ENCODE measurements at places on chromosomes 2 and 18.

DNA sequence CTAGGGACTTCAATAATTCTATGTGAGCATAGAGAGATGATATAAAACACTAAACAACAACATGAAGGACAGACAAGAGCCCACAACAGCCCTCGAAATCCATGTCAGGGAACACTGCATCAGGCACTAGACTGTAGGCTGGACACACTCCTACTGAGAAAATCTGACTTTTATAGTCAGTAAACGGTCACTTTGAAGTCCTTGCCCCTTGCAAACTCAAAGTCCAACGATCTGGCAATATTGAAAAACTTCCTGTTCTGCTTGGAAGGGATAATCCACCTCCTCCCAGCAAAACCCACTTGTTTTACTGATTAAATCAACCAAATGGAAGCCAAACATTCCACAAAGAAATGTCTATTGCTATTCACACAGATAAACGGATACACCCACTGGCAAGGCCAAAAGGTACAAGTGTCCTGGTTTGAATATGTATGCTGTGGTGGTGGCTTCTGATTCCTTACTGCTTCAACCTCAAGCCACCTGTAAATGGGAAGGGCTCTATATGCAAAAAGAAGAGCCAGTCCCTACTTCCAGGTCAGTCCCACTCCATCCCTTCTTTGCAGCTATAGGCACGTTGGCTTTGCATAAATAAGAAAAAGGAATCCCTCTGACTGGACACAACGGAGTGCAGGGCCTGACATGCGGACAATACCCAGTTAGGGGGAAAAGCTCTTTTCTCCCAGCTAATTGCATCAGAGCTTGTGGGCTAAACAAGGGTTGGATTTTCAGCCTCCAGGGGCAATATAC, 56.6 kb downstream of the STK39 start:
- DNase-seq, result no peak

GRCh38 chr2:196131384-196131937, 39.9 kb downstream of the STK17B start:
- DNase-seq, result peak; percentile 40

GRCh38 chr2:57760381-57760801, 286.2 kb upstream of the VRK2 start:
- no peak for DNase-seq

DNA sequence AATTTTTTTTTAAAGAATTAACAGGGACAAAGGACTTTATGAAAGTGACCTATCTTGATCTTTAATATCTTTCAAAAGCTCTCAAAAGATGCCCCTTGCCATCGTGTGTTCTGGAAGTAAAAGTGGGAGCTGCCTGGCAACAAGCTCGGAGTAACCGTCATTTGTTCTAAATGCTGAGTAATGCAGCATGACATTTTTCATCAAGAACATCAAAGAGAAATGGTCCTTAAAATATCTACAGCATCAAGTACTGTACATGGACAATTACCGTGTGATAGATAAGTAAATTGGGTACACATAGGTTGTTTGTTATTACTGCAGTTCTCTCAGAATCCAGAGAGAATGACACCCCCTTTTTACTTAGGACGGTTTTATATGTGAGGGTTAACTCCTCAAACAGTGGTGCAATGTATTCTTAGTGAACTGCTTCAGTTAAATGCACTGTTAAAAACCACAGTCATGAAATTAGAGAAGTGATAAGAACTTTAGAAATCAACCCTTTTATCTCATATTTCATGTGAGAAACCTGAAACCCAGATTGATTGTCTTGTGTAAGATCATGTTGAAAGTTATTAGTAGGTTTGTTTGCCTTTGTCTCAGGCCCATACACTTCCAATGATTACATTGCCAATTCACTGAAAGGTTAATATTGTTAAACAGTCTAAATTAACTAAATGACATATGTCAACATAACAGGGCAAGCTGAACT, 90.6 kb upstream of the HNMT start:
- DNase-seq, result no peak

DNA sequence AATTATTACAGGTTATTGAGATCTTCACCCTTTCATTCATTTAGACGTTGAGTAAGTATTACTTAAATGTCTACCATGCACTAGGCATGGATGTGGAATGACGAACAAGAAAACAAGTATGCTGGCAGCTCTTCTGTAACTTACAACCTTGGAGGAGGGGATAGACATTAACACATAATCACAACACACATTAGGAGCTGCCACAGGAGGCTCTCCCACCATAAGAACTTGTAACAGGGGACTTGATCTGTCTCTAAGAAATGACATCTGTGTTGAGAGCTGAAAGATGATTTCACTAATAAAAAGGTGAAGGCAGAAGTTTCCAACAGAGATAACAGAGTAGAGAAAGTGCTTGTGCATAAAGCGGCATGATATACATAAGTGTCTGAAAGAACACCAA, 384.7 kb upstream of the ZEB2 start:
- DNase-seq, result no peak

GRCh38 chr2:83368916-83369315, 1090.2 kb downstream of the SUCLG1 start:
- DNase-seq, result no peak

GRCh38 chr2:54083445-54083844, 32.0 kb upstream of the ACYP2 start:
- no peak for DNase-seq

DNA sequence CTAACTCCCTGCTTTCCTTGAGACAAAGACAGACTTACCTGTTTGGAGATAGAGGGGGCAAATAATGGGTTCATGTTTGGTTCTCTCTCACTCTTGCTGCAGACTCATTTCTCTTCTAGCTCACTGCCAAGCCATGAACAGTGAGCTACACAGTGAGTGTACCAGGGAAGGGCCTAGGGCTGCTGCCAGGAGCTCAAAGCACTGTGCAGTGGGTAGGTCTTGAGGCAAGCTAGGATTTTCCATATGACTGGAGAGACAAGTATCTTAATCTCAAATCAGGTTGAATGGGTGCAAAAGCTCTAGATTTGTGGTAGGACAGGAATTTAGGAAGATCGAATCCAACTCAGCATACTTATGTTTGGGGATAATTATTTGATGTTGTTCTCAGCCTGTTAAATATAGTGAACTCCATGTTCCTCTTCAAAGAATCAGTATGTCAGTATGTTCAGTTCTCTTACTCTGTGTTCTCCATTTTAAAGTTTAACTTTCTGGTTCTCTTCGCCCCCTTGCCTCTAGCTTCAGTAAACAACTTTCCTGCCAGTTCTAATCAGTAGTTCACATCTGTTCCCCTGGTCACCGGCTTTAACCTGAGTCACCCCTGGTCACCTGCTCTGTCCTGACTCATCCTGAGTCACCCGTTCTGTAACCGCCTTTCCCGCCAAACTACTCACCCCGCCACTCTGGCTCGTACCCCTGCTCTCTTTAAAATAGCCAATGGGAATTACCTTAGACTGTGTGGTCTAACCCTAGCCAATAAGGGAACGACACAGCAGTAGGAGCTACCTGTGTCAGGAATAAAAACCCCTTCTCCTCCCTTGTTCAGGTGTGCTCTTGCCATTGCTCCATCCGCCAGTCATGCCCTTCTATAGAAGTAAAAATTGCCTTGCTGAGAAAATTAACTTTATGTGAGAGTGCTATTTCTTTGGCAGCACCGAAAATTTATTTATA, 21.9 kb downstream of the SLC25A52 start:
- no peak for DNase-seq

DNA sequence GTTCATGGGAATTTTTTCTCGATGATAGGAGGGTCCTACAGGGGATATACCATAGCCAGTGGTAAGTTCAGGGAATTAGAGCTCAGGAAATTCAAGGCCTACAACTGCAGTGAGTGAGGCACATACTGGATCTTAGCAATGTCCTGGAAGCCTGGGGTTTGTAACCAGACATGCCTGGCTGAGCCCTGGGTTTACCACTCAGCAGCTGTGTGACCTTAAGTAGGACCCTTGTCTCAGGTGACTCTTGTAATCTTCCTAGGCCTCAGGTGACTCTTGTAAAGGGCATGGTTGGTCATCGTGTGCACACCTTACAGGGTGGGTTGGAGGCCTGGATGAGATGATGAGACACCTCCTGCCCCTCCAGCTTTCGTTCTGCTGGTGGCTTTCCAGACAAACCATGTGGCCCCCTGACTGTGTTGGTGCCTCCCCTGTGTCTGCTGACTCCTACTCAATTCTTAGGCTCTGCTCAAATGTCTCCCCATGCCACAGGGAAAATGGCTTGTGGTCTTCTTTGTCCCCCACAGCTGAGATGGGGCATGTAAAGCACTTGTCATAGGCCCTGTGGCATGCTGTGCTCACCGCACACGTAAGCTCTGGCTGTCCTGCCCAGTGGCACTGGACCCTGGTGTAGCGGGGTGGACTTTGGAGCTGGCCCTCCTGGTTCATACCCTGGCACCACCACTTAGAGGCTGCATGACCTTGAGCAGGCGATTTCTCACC, 94.1 kb downstream of the FHOD3 start:
- DNase-seq, result no peak

- no peak for DNase-seq
These were observed 130.1 kb upstream of the SP5 start for GRCh38 chr2:170585067-170585466.

GRCh38 chr2:76640905-76641304, 881.3 kb downstream of the LRRTM4 start:
- no peak for DNase-seq

GRCh38 chr2:73899801-73900336, 7.1 kb downstream of the ACTG2 start:
- DNase-seq, result no peak

DNA sequence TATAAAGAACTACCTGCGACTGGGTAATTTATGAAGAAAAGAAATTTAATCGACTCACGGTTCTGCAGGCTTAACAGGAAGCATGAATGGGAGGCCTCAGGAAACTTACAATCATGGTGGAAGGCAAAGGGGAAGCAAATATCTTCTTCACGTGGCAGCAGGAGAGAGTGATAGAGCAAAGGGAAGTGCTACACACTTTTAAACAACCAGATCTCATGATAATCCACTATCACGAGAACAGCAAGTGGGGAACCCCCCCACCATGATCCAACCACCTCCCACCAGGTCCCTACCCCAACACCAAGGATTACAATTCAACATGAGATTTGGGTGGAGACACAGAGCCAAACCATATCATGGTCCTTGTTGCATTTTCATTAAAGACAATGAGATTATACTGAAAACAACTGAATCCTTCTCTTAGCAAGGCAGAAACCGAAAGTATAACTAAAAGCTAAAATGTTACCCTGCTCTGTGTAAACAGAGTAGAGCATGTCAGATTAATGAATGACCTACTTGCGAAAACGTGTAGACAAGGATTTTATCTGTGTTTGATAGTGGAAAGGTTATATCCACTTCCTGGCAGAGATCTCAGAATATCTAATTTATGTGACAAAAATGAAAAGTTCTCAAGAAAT, 60.1 kb upstream of the RBBP8 start:
- DNase-seq, result no peak

DNA sequence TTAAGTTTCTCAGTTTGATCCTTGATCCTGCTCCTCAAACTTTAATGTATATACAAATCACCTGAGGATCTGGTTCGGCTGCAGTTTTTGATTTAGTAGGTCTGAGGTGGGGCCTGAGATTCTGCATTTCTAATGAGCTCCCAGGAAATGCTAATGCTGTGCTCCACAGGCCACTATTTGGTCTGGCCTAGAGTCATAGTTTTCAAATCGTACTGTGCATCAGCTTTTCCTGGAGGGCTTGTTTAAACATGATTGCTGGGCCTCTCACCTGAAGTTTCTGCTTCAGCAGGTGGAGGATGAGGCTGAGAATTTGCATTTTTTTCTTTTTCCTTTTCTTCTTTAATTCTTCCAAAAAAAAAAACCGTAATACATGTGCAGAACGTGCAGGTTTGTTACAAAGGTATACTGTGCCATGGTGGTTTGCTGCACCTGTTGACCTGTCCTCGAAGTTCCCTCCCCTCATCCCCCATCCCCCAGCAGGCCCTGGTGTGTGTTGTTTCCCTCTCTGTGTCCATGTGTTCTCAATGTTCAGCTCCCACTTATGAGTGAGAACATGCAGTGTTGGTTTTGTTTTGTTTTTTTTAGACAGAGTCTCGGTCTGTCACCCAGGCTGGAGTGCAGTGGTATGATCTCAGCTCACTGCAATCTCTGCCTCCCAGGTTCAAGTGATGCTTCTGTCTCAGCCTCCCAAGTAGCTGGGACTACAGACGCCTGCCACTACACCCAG, 42.2 kb upstream of the CD28 start:
- DNase-seq, result no peak

DNA sequence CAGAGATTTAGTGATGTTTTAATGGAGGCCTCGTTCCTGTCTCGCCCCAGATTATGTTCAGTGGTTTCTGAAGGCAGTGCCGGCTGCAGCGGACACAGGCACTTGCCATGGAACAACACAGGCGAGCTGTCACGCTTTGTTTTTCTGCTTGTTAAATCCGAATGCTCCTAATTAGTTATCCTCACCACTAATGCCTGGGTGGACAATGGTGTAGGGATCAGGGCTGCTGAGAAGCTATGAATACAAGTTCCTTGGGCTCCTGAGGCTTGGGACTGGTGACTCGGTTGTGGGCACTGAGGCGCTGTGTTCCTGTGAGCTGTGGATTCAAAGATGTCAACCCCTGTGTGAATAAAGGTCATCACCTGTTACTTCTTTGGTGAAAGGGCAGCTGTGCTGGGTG, 123.5 kb downstream of the PLEKHM3 start:
- DNase-seq, result no peak

DNA sequence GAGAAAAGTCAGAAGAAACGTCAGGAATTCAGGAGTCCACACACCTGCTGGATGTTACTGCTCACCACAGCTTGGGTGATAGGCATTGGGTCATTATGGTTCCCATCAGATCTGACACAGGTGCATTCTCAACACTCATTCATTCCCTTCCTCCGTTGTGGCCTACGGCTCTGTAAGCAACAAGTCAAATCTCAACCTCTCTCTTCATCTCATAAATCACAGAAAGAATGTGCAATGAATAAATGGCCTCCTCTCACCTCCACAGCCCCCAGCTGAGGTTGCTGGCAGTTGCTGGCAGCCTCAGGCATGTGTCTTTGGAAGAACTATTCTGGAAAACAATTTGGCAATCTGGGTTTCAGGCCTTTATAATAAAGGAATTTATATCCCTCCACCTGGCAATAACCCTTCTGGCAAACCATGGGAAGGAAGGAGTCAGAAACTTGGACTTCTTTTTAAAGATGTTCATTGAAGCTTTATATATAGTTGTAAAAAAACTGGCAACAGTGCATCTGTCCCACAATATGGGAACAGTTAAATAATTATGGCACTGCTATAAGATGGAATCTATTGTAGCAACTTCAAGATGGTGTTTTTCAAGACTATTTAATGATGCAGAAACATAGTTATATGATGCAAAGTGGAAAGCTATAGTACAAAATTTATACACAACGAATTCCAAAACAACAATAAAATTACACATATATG, 175.4 kb downstream of the ANAPC1 start:
- no peak for DNase-seq

DNA sequence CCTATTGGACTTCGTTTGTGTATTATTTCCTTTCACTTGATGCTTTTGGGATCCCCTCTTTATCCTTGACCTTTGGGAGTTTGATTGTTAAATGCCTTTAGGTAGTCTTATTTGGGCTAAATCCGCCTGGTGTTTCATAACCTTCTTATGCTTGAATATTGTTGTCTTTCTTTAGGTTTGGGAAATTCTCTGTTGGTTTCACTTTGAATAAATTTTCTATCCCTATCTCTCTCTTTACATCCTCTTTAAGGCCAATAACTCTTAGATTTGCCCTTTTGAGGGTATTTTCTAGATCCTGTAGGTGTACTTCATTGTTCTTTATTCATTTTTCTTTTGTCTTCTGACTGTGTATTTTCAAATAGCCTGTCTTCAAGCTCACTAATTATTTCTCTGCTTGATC, 354.7 kb downstream of the PARD3B start:
- DNase-seq, result no peak

- no peak for DNase-seq
These were observed 24.6 kb upstream of the ZNF407 start for GRCh38 chr18:74573053-74573452.

GRCh38 chr2:46690825-46691224, 211.5 kb downstream of the TMEM247 start:
- DNase-seq, result no peak
